Dermis blood vessel endothelial cell (primary cell): ENCODE measurements at places on chromosomes 12 and 14. TPM values are rescaled to one million over a fixed set of nuclear protein-coding genes. Genes with fewer than 3 reads are reported as not detected.

DNA sequence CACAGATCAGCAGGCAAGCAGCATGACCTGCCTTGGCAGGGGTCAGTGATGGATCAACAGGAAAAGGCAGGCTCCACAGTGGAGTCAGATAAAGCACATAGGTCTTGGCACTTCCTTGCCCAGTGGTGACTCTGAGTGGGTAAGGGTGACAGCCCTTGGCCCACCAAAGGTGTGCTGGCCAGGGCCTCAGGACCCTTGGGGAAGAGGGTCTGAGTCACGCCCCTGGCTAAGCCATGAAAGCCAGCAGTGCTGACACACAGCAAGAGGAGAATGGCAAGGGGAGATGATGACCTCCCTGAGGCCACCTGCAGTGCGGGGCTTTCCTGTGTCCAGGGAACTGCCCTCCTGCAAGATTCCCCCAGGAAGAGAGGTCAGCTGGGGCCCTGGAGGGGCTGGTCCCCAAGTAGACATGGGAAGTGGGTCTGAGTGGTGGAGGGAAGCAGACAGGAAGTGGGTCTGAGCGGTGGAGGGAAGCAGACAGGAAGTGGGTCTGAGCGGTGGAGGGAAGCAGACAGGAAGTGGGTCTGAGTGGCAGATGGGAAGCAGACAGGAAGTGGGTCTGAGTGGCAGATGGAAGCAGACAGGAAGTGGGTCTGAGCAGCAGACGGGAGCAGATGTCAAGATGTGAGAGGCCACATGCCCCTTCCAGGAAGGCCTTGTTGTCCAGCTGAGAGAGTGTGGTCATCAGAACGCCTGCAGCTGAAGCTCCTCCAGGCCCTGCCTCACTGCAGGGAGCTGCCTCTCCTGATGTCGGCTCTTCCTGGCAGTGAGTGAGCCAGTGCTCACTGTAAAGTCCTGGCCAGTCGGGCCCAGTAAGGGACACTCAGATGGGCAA is 34.8 kb downstream of the DIO3 start:
- no peak for DNase-seq

DNA sequence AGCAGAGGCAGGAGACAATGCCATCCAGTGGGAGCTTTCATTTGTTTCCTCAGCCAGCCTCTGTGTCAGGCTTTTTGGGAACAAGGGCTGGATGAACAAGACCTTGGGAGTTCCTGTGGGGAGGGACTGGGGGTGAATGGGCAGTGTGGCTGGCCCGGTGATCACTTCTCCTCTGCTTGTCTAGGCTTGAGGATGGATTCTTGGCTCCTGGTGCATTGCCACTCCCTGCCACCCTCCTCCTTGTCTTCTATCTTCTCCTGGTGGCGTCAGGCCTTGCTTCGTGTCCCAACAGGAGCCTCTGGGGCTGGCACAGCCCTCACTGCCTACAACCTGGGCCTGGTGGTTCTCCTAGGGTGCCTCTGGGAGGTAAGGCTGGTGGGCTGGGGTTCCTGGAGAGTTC is 25.0 kb upstream of the KCNA5 start:
- DNase-seq: no peak

DNA sequence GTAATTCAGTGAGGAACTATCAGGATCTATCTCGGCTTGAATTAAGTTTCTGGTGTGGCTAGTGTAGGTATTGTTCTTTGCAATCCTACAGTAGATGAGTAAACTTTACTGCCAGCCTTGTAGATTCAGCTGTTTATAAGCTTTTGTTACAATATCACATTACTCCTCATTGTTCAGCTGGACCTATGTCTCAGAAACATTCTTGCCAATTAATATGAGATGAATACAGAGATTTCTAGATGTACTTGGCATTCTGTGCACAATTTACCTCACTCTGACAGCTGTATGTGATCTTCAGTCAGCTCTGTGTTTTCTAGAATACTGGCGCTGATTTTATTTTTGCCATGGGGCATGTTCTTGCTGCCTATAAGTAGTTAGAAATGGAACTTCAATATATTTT is 55.7 kb downstream of the METTL25 start:
- DNase-seq: peak; percentile 2

DNA sequence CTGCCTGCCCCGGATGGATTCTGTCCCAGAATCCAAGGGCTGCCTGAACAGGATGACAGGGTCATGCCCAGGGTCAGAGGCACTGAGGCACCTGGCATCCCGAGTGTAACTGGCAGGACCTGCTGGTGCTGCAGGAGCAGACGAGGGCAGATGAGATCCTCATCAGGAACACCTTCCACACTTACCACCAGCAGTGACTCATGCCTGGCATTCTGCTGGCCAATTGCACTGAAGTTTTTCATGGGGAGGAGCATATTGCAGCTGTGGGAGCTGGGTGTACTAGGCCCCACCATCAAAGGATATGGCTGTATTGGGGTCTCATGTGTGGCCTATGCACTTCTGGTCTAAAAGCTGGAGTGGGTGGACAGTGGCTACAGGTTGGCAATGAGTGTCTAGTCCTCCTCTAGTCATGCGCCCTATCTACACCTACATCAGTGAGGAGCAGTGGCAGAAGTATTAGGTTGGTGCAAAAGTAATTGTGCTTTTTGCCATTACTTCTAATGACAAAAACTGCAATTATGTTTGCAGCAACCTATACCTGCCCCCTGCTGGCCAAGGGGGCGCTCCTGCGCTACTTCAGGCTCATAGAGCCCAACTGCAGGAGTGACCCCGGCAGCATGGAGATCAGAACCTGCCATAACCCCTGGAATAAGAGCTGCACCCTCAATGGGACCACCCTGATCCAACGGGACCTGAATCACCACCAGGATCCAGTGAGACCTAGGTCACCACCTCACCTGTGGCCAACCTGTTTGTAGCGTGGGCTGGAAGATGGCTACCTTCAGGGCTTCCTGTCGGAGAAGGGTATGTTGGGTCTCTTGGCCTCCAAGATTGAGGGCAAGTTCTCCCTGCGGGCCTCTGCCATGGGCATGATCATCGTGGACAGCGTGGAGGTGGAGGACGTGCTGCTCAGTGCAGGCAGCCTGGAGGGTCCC is 8.0 kb upstream of the C12orf42 start:
- DNase-seq: no peak

DNA sequence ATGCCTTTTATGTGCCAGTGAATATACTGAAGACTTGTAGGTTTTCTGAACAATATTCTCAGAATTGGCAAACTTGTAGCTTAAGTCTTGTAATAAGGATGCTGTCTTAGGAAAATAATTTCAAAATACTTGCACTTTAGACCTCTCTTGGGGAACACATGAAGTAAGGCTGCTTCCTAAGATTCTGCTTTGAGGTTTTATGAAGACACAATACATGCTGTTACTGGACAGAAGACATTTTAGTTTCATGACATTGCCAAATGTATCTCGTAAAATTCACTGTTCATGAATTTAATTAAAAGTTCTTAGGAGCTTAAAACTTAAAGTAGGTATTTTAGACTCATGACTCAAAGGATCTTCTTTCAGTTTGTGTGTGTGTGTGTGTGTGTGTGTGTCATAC is 80.7 kb downstream of the RAD51B start:
- no peak for DNase-seq

GRCh38 chr14:54564071-54564867 is 2.7 kb upstream of the SAMD4A start:
- peak; percentile 73 for DNase-seq

DNA sequence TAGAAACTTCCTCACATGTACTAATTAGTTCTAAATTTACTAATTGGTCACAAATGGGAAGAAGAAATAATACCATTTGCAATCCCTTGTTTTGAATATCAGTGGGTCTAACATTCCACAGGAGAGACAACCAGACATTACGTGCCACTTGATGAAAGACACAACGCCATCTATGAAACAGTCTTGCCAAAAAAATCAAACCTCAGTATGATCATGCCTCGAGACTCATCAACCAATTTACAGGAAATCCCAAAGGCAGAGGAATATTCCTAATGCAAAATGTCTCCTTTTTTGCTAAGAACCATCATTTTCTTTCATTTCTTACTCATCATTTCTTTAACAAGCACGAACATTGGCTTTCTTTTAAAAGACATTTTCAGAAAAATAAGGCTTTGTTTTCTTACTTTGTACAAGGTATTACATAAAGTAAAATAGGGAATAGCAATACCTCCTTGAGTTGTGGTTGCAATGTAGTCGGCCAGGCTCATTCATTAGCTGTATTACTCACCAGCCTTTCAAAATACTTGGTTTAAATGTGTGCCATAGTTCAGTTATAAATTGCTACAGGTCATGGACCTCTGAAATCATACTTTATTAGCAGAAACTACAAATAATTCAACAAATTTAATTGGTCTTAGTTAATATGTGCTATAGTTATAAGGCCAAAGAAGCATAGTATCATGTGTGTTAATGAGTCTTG is 436.2 kb upstream of the FLRT2 start:
- no peak for DNase-seq

UNG gene
- total RNA-seq: 29.1 and 33.5 TPM in 2 replicates

SMCO3 gene
- total RNA-seq: 1.2 and 1.6 TPM in 2 replicates
